ENCODE measurements at places on chromosomes 13 and 19. TPM values are rescaled to one million over a fixed set of nuclear protein-coding genes. Genes with fewer than 3 reads are reported as not detected.

- DNase-seq = peak; percentile 89
Measured at GRCh38 chr19:43446746-43447489, 18.5 kb downstream of the LYPD3 start.

The ZNF433 gene
- total RNA-seq = 2.0 TPM

- DNase-seq = no peak
Measured at GRCh38 chr13:98262292-98262691, 85.2 kb upstream of the RNF113B start.

The OR7D2 gene
- total RNA-seq = not detected

GRCh38 chr13:94280349-94280748 is 199.1 kb downstream of the DCT start:
- no peak for DNase-seq

- no peak for DNase-seq
Measured at GRCh38 chr19:37342753-37343152, 28.1 kb upstream of the ZNF527 start.

DNA sequence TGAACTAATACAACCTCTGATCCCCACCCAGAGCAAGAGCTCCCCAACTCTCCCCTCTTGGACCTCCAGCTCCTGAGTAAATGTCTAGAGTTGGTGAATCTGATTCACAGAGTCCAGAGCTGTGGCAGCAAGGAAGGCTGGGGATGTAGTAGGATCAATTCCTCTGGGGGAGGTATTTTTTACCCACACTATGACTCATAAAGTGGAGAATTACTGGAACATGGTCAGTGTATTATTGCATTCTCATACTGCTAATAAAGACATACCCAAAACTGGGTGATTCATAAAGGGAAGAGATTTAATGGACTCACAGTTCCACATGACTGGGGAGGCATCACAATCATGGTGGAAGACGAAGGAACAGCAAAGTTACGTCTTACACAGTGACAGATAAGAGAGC is 496.7 kb downstream of the EFNB2 start:
- no peak for DNase-seq

The IGFL2 gene
- total RNA-seq = not detected

DNA sequence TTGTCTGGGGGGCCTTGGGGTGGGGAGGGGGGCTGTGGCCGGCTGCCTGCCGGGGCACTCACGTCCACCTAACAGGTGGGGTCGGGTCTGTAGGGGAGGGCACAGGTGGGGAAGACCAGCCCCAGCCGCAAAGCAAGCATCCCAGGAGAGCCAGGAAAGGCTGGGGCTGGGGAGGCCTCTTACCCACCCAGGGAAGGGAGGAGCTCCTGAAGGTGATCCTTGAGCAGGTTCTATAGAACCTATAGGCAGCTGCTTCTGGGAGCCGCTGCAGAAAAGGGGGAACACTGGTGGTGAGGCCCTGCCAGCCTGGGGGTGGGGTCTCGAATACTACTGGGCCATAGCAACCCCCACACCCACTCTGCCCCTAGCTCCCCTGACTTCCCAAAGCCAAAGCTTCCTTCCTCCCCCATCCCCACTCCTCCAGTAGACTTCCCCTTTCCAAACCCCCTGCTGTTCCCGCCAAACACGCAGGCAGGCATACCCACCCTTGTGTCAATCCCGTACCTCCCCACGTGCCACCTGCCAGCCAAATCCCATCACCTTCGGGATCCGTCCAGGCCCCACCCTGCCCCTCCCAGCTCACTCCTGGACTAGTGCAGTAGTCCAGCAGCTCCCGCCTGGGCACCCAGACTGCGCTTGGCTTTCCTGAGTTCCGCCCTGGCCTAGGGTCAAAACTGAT is 5.6 kb downstream of the KLF16 start:
- DNase-seq = no peak

- no peak for DNase-seq
Measured at GRCh38 chr13:34409496-34410182, 532.4 kb upstream of the NBEA start.

- DNase-seq = no peak
Measured at GRCh38 chr13:34776390-34776981, 165.6 kb upstream of the NBEA start.

DNA sequence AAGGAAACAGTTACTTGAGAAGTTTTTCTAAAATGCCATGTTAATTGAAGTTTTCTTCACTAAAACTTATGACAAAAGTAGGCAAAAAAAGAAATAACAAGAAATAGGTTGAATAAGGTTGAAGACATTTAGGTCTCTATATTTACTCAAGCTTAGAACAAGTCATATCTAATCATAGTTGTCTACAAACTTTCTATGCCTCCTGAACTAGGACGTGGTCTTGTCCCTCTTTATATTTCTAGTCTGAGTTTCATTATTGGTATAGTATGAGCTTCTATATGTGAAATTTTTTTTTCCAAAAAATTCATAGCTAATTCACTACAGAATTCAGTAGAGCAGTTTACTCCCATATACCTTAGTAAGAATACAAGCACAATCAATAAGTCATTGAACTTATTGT is 836.4 kb downstream of the SLITRK6 start:
- no peak for DNase-seq

Data from GM23338 (cell line).